Esophagus squamous epithelium (tissue), 5 donors: ENCODE measurements at places on chromosomes 13 and 19. TPM values are rescaled to one million over a fixed set of nuclear protein-coding genes. Genes with fewer than 3 reads are reported as not detected.

- peak overlapping the region; percentile 91 for H3K4me3 ChIP-seq
- peaks cover 44% of the 10 kb centered on the region for H3K4me1 ChIP-seq
- H3K36me3 ChIP-seq, result no peaks in the 10 kb centered on the region
- H3K27ac ChIP-seq, result peak overlapping the region; percentile 90
- no peaks in the 10 kb centered on the region for H3K27me3 ChIP-seq
These were observed 1.7 kb downstream of the PRDX2 start for GRCh38 chr19:12799742-12800465.

TBXA2R gene
- 1.3 TPM for total RNA-seq

CEACAM8 gene
- not detected for total RNA-seq

TRPM4 gene
- total RNA-seq, result 7.6 TPM

DNA sequence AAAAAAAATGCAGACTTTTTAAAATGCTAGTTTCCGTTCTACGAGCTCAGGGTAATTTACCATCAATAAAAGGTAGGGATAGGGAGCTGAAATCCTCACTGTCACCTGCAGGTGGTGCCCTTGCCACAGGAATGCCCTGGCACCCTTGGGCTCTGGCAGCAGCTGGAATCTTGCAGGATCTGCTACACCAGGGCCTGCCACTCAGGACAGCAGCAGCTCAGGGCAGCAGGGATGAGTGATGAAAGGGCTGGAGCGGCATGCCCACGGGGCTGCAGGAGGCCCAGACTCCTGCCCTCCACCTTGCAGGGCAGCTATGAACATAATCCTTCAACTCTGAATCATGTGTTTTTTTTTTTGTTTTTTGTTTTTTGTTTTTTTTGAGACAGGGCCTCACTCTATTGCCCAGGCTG is 54.0 kb downstream of the GNG7 start:
- no peaks in the 10 kb centered on the region for H3K27me3 ChIP-seq
- peaks cover 5% of the 10 kb centered on the region for H3K4me1 ChIP-seq
- H3K27ac ChIP-seq, result no peak overlapping the region
- H3K36me3 ChIP-seq, result no peaks in the 10 kb centered on the region
- DNase-seq, result no peak

GRCh38 chr13:33109801-33110200 is 93.6 kb downstream of the KL start:
- H3K4me1 ChIP-seq, result peaks cover 68% of the 10 kb centered on the region
- H3K36me3 ChIP-seq, result peaks cover 5% of the 10 kb centered on the region
- no peak overlapping the region for H3K4me3 ChIP-seq
- peak overlapping the region; percentile 44 for H3K27ac ChIP-seq
- DNase-seq, result no peak

- no peak overlapping the region for H3K27ac ChIP-seq
- no peak overlapping the region for H3K4me3 ChIP-seq
- H3K27me3 ChIP-seq, result no peaks in the 10 kb centered on the region
- H3K4me1 ChIP-seq, result no peaks in the 10 kb centered on the region
These were observed 133.0 kb downstream of the SIPA1L3 start for GRCh38 chr19:38039966-38040365.

ITGBL1 gene
- 28.0 TPM for total RNA-seq

ZNF556 gene
- 0.79 TPM for total RNA-seq

DNA sequence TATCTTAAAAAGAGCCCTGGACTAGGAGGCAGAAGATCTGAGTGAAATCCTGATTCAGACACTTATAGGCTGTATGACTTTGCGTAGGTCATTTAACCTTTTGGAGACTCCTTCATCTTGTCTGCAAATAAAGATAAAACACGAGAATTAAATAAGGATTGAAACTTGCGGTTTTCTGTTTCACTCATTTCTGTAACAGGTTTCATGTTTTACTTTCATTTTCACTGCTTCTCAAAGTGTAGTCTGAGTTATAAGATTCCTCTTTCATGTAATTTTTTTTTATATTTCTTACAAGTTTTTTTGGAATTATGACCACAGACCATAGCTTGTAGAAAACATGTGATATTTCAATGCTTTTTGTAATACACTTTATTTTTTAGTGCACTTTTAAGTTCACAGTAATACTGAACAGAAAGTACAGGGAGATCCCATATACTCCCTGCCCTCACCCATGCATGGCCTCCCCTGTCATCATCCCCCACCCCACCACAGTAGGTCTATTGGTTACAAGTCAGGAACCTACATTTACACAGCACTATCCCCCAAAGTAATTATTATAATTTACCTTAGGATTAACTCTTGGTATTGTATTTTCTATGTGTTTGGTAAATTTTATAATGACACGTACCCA is 174.6 kb downstream of the ITGBL1 start:
- peak overlapping the region; percentile 13 for H3K4me3 ChIP-seq
- peaks cover 4% of the 10 kb centered on the region for H3K4me1 ChIP-seq
- H3K36me3 ChIP-seq, result no peaks in the 10 kb centered on the region
- no peak overlapping the region for H3K27ac ChIP-seq
- H3K27me3 ChIP-seq, result no peaks in the 10 kb centered on the region

- H3K4me1 ChIP-seq, result no peaks in the 10 kb centered on the region
- no peak overlapping the region for H3K27ac ChIP-seq
- H3K4me3 ChIP-seq, result no peak overlapping the region
- H3K36me3 ChIP-seq, result no peaks in the 10 kb centered on the region
- H3K27me3 ChIP-seq, result no peaks in the 10 kb centered on the region
These were observed 101.6 kb downstream of the RGCC start for GRCh38 chr13:41558781-41559560.

DNA sequence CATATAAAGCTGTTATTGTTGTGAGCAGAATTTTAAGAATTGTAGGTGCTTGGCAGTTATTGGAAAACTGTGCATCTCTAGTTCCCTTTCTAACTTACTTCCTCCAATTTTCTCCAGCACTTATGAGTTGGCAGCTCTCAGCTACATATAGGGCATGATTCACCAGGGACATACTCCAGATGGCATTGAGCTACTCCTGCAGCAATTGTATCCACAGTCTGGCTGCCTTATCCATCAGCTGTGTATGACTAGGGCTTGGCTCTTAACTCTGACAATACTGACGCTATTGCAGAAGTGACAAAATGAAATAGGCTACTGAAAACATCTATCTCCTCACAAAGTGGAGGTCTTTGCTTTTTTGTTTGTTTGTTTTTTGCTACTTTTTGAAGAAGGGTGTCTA is 276.7 kb downstream of the POU4F1 start:
- H3K27ac ChIP-seq, result no peak overlapping the region
- no peaks in the 10 kb centered on the region for H3K4me1 ChIP-seq
- DNase-seq, result no peak
- no peaks in the 10 kb centered on the region for H3K27me3 ChIP-seq

- DNase-seq, result no peak
- H3K4me3 ChIP-seq, result no peak overlapping the region
- no peaks in the 10 kb centered on the region for H3K4me1 ChIP-seq
- H3K27me3 ChIP-seq, result no peaks in the 10 kb centered on the region
- no peaks in the 10 kb centered on the region for H3K36me3 ChIP-seq
These were observed 415.4 kb downstream of the SLITRK5 start for GRCh38 chr13:88086577-88086976.

- H3K4me3 ChIP-seq, result no peak overlapping the region
- no peak for DNase-seq
- no peaks in the 10 kb centered on the region for H3K27me3 ChIP-seq
- H3K4me1 ChIP-seq, result peaks cover 100% of the 10 kb centered on the region
- H3K36me3 ChIP-seq, result peaks cover 25% of the 10 kb centered on the region
These were observed 26.5 kb downstream of the SH3GL1 start for GRCh38 chr19:4373601-4374497.

- no peaks in the 10 kb centered on the region for H3K36me3 ChIP-seq
- H3K27ac ChIP-seq, result no peak overlapping the region
- H3K27me3 ChIP-seq, result no peaks in the 10 kb centered on the region
- no peaks in the 10 kb centered on the region for H3K4me1 ChIP-seq
- no peak for DNase-seq
These were observed 70.7 kb upstream of the TDRD3 start for GRCh38 chr13:60326273-60326672.

DNA sequence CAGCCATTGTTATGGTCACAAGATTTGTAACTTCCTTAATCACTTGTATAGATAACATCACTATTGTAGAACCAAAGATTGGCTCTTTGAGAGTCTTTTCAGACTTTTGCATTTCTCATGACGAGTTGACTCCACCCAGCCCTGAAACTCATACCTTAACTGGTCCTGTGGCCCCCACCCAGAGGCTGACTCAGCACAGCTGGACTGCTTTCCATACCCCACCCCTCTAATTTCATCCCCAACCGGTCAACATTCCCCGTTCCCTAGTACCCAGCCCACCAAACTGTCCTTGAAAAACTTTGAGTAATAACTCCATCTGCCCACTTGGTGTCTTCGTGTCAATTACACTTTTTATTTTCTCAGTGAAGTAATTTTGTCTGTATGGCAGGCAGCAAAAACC is 32.1 kb upstream of the SLITRK1 start:
- no peak overlapping the region for H3K27ac ChIP-seq
- no peak overlapping the region for H3K4me3 ChIP-seq
- H3K27me3 ChIP-seq, result no peaks in the 10 kb centered on the region
- no peaks in the 10 kb centered on the region for H3K4me1 ChIP-seq
- H3K36me3 ChIP-seq, result no peaks in the 10 kb centered on the region
- no peak for DNase-seq

DNA sequence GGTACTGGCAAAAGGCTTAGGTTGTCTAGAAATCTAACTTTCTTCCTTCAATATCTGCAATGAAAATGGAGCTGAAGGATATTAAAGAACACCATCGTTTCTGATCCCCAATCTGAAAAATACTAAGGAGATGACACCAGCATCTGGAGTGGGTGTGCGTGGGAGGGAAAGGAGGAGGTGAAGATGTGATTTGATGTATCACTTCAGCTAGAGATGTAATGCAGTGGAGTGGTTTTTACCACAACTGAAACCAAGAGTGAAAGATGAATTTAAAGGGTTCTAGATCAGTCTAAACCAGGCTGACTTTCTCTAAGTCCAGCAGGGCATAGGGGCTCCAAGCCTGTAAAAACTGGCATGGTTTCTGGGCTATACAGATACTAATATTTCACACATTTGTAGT is 148.4 kb downstream of the AKAP11 start:
- no peaks in the 10 kb centered on the region for H3K4me1 ChIP-seq
- no peak for DNase-seq
- H3K36me3 ChIP-seq, result no peaks in the 10 kb centered on the region
- H3K4me3 ChIP-seq, result no peak overlapping the region
- H3K27ac ChIP-seq, result no peak overlapping the region
- H3K27me3 ChIP-seq, result no peaks in the 10 kb centered on the region

DNA sequence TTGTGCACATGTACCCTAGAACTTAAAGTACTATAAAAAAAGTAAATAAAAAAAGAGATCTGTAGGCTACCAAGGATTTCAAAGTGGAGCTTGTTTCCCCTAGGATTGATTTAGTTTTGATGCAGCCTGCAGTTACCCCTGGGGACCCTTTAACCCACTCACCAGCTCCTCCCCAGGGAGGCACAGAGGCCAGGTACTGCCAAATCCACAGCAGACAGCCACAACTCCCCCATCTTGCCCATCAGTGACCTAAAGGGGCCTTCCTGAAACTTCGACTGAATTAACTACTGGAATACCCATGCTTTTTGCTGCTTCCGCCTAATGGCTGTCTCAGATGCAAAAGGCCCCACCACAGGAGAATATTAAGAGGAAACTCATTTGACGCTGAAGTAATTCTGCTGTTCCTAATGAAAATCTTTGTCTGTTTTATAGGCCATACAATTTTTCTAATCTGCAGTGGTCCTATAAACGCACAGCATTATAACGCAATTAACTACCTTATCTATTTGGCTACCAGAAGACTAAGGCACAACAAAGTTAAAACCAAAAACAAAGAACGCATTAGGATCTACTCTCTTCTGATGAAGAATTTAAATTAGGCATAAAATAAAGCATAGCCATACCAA is 95.0 kb downstream of the FOXO1 start:
- H3K27ac ChIP-seq, result no peak overlapping the region
- no peak for DNase-seq
- no peaks in the 10 kb centered on the region for H3K36me3 ChIP-seq
- H3K27me3 ChIP-seq, result no peaks in the 10 kb centered on the region
- H3K4me1 ChIP-seq, result peaks cover 16% of the 10 kb centered on the region

- peaks cover 4% of the 10 kb centered on the region for H3K4me1 ChIP-seq
- H3K27me3 ChIP-seq, result no peaks in the 10 kb centered on the region
- H3K36me3 ChIP-seq, result no peaks in the 10 kb centered on the region
- no peak overlapping the region for H3K4me3 ChIP-seq
These were observed 102.5 kb downstream of the ARHGEF7 start for GRCh38 chr13:111217641-111218040.

DNA sequence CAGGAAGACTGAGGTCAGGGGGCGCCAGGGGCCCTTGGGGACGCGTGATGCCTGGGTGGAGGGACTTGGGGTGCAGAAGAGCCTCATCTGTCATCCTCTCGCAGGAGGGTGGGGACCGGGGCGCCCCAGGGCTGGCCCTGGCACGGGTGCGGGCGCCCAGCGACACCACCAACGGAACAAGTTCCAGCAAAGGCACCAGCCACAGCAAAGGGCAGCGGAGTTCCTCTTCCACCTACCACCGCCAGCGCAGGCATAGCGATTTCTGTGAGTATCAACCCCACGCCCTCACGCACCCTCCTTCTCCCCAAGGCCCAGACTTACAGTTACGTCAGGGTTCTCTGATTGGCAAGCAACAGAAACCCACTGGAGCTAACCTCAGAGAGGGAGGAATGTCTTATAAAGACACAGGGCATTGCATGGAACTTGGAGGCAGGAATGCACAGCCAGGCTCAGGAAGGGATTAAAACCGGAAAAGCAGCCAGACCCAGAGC is 29.4 kb downstream of the MARK4 start:
- no peak for DNase-seq
- H3K27ac ChIP-seq, result no peak overlapping the region
- H3K4me1 ChIP-seq, result no peaks in the 10 kb centered on the region
- no peak overlapping the region for H3K4me3 ChIP-seq

DNA sequence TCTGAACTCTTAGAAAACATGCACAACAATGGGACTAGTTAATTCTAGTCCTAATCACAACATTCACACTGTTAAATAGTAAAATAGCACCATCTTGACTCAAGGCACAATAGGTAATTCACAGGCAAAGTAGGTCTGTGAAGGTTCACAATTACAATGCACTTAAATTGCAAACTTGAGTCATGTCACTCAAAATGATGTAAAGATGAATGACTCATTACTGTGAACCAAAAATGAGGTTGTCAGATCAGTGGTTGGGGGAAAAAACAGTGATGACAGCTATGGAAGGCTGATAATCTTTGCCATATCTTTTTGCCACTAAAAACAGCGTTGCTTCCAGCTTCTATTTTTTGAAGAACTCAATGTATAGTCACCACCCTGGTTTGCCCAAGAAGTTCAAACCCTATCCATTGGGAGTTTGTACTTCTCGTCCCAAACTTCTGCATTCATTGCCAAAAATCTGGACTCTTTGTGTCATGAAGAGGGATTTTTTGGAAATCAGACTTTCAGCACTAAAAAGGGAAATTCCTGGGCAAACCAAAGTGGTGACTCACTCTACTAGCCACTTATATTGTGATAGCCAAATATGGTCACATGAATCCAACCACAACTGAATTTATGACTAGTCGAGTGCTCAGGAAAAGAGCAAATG is 200.9 kb upstream of the TMTC4 start:
- no peak for DNase-seq
- H3K27ac ChIP-seq, result no peak overlapping the region
- H3K4me1 ChIP-seq, result no peaks in the 10 kb centered on the region
- no peaks in the 10 kb centered on the region for H3K27me3 ChIP-seq

- peak overlapping the region; percentile 17 for H3K4me3 ChIP-seq
- no peak overlapping the region for H3K27ac ChIP-seq
- no peaks in the 10 kb centered on the region for H3K36me3 ChIP-seq
- no peaks in the 10 kb centered on the region for H3K4me1 ChIP-seq
These were observed 24.0 kb downstream of the ZNF850 start for GRCh38 chr19:36748431-36749275.

CHST8 gene
- total RNA-seq, result 0.38 TPM

CLEC17A gene
- total RNA-seq, result not detected

GGN gene
- not detected for total RNA-seq

GRCh38 chr19:39473443-39473960 is 7.1 kb upstream of the TIMM50 start:
- H3K4me3 ChIP-seq, result no peak overlapping the region
- H3K4me1 ChIP-seq, result no peaks in the 10 kb centered on the region
- peaks cover 86% of the 10 kb centered on the region for H3K36me3 ChIP-seq
- no peak overlapping the region for H3K27ac ChIP-seq
- no peak for DNase-seq
- no peaks in the 10 kb centered on the region for H3K27me3 ChIP-seq
